ENCODE measurements at places on chromosomes 7 and 10. TPM values are rescaled to one million over a fixed set of nuclear protein-coding genes. Genes with fewer than 3 reads are reported as not detected.

DNA sequence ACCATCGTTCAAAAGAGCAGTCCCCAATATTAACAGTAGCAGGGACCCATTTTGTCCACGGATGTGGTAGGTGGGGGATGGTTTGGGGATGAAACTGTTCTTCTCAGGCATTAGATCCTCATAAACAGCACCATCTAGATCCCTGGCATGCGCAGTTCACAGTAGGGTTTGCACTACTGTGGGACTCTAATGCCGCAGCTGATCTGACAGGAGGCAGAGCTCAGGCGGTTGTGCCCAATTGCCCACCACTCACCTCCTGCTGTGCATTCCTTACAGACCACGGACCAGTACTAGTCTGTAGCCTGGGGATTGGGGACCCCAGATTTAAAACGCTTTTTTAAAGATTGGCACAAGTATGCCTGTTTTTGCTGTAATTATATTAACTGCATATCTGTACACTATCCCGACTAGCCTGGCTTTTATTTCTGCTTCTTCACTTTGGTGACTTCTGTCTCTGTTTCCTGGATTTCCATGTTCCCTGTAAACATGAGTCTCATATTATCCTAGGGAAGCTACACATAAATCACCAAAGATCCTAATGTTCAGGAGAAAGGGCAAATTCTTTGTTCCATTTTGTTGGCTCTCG is 163.3 kb upstream of the AKR1E2 start:
- DNase-seq = no peak

DNA sequence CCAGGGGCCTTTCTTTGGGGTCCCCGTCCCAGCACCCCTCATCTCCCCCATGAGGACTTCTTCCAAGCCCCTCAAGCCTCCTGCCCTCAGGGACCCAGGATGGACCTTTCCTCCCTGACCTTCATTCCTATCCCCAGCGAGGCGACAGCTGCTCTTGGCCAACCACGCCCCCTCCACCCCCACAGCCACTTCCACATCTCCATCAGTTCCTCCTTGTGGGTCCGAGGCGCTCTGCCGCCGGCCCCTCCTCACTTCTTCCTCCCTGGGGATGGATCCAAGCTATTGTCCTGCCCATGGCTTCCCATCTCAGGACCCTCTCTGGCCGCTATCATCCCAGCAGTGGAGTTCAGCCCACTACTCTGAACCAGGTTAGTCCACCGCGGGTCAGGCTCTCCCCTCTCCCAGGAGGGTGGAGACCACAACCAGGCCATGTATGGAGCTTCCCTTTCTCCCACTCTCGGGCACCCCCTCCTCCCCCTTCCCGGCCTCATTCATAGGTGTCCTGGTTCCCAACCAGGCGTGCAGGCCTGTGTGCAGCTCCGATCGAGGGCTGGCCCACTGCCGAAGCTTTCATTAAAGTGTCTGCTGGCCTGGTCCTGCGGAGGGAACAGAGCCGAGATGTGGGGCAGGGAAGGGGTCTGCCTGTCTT is 1.7 kb upstream of the SH2B2 start:
- no peak for DNase-seq

DNA sequence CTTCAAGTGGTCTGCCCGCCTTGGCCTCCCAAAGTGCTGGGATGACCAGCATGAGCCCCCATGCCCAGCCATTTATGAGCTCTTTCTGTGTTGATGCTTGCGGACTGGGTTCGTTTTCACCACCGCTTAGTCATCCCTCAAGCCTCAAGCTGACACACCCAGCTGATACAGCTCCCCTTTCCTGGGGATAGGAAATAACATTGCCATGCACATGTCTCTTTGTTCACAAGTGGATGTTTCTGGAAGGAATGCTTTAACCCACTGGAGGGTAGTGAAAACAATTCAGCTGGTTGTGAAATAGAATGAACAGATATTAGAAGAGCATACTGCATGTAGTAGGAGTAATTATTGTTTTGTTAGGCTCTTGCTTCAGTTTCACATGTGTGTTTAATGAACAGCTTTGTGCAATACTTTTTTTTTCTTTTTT is 8.5 kb upstream of the METTL27 start:
- no peak for DNase-seq

Gene GRID2IP
- total RNA-seq = 0.12 TPM

GRCh38 chr7:115340828-115341227 is 418.9 kb downstream of the MDFIC start:
- no peak for DNase-seq

- no peak for DNase-seq
Observed at GRCh38 chr10:35132727-35133126, 6.1 kb downstream of the CREM start.

Gene RET
- total RNA-seq = 0.31 TPM

Gene ELFN1
- not detected for total RNA-seq

Gene TMEM236
- total RNA-seq = 0.05 TPM

- DNase-seq = no peak
Observed at GRCh38 chr10:31659665-31660064, 269.0 kb downstream of the ARHGAP12 start.

- DNase-seq = no peak
Observed at GRCh38 chr10:94641480-94641879, 42.0 kb upstream of the CYP2C18 start.

GRCh38 chr7:137656227-137656849 is 190.4 kb downstream of the DGKI start:
- peak; percentile 35 for DNase-seq

GRCh38 chr7:158602905-158603772 is 15.5 kb upstream of the PTPRN2 start:
- DNase-seq = no peak

DNA sequence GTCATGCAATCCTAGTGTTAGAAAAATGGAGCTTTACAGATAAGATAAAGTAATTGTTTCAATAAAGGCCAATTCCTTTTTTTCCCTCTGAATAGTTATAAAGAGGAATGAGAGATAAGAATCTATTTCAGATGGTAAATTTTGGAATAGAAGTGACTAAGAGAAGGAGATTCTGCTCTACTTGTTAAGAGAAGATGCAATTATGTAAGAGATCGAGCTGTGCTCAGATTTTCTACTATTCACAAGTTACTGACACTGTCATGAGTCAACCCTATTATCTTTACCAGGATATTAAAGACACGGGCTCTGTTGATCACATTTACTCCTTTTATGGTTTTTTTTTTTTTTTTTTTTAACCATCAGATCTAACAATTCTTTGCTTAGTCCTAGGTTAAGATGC is 511.3 kb downstream of the ARL4A start:
- no peak for DNase-seq

- no peak for DNase-seq
Observed at GRCh38 chr10:5603848-5604170, 62.6 kb downstream of the ASB13 start.

DNA sequence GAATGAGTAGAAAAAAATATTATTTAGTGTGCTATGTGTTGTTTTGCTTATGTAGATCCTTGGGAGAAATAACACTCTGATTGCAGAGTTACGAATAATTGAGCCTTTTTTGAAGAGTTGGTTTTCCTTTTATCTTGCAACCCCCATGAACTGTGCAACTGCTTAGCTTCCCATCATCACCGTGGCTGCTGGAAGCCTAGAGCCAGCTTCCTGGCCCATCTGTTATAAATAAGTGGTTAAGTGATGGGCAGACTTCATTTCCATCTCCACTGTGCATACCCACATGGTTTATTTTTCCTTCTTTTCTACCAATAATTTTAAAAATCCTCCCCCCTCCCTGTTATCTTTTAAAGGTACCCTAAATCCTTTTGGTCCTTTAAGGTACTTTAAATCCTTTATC is 554.9 kb upstream of the GALNT17 start:
- DNase-seq = no peak

DNA sequence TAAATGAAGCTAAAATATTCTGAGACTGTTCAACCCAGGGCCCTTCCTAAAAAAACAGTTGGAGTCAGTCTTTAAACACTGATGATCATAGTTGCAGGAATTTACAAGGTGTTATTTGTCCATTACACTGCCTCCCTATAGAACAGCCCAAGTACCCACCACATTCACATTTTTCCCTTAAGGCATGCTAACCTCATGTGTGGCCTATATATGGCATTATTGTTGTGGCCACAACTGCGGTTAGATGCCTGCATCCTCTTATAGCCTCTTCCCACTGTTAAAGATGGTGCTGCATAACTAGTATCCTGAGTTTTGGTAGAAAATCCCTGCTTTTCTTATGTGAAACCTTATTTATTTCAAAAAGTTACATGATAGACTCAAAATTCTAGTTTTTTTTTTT is 287.9 kb upstream of the SEMA3A start:
- no peak for DNase-seq

- DNase-seq = no peak
Observed at GRCh38 chr10:68105820-68106219, 3.5 kb upstream of the MYPN start.

GRCh38 chr10:124864421-124865193 is 63.0 kb downstream of the ABRAXAS2 start:
- DNase-seq = no peak

Gene CYP17A1
- total RNA-seq = not detected

DNA sequence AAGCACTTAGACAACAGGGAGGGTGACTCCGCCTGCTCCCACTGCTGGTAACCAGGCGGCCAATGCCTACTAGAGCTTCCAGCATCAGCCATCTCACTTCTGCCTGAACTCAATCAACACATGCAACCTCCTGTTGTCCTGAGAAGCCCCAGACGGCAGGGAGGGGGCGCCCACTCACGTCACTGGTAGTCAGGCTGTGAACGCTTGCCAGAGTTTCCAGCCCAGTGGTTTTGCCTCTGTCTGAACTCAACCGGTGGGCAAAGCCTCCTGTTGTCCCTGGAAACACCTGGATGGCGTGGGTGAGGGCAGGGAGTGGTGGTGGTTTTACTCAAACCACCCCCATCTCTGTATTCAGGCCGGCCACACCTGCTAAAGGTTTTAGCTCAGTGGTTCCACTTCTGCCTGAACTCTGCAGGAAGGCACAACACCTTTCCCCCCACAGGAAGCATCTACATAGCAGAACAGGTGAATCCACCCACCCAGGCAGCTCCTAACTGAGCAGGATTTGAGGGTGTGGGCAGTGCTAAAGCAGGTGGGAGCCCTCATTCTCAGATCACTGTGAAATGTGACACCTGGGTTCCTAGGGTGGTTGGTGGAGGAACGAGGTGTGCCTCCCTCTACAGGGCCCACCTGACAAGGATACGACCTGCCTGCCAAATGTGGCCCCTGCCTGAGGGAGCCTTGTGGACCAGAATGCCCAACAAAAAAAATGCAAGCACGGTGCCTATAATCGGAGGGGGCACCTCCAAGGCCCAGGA is 563.0 kb upstream of the SEMA3D start:
- no peak for DNase-seq

Gene CYP3A5
- not detected for total RNA-seq

Gene SPDYE2B
- not detected for total RNA-seq

All from activated T-helper 1 cell treated with anti-CD3 and anti-CD28 coated beads, Interleukin-12 subunit alpha, Interleukin-12 subunit beta, Interleukin-2, Interleukin-4 antibody, amounts not matched to agents 30 ng/mL and 10 ng/mL and 1 ng/mL, durations not matched to agents 14 hours and 24 hours and 36 hours (primary cell).